M059J (cell line): ENCODE measurements at places on chromosomes 1 and 21. TPM values are rescaled to one million over a fixed set of nuclear protein-coding genes. Genes with fewer than 3 reads are reported as not detected.

DNA sequence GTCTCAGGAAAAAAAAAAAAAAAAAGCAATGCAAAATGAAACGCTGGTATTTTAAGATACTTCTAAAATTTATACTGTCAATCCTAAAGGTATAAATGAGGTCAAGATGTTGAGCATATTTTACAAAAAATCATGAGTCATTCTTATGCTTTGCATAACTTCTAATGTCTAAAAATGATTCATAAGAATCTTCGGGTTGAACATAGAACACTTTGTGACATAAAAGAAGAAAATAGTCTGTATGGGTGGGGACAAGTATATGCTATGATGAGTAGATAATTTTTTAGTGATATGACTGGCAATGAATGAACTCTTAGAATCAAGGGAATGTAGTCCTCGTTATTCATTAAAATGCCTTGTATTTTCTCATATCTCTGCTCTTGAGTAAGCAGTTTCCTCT is 416.9 kb upstream of the USP24 start:
- peak; percentile 39 for DNase-seq

DNA sequence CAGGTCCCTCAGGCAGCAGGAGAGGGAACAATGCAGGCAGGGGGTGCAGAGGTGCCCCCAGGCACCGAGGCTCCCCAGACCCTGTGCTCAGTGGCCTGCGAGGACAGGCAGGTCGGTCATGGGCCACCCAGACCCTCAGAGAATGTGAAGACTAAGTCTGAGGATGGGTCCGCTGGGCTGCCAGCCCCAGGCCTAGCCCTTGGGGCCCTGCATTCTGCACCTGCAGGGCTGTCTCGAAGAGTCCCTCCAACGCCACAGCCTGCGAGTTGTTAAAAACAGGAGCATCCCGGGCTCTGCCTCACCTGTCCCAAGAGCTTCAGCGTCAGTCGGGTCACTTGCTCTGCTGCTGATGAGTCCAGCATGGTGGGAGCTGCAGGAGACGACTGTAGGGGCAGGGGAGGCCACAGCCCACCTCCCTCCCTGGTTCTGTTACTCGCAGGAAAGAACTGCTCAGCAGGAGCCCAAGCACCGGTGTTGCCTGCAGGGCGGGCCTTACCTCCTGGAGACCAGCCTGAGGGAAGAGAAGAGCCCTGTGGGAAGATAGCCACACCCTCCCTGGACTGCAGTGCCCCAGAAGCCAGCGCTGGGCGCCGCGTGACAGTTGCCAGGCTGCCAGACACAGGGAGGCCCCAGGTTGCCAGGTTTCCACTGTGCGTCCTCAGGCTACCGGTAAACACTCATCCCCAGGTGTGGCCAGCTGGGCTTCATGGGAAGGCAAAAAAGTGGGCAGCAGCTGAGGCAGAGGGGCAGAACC is 5.8 kb downstream of the C21orf58 start:
- DNase-seq: peak; percentile 58

Gene AGMAT
- 1.3 and 2.6 TPM in 2 replicates for total RNA-seq

GRCh38 chr1:41394959-41395956 is 34.0 kb downstream of the FOXO6 start:
- DNase-seq: no peak

GRCh38 chr1:23751815-23752200 is 8.5 kb downstream of the ELOA start:
- no peak for DNase-seq

Gene AADACL3
- total RNA-seq: not detected in 2 replicates

GRCh38 chr21:16821588-16821987 is 691.3 kb upstream of the CXADR start:
- peak; percentile 12 for DNase-seq

Gene TDRD5
- total RNA-seq: not detected in 2 replicates

DNA sequence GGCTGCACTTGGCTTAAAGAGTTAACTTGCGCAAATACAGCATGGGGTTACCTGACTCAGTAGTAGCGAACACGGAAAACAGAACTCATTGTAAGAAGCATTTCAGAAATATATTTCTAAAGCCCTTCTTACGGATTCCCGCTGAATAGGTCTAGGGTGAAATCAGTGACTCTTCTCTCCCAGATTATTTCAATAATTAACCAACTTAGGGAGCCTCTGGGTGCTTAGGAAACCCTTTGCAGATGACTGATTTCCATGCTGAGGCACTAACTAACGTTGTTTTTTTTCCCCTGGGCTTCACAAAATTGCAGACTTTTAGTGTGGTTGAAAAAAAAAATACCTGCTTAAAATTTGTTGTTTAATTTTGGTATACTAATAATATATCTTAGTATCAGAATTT is 40.3 kb downstream of the BTG3 start:
- no peak for DNase-seq

Gene FOXJ3
- total RNA-seq: 22.0 and 31.9 TPM in 2 replicates

GRCh38 chr1:22747021-22747734 is 36.5 kb downstream of the EPHB2 start:
- DNase-seq: peak; percentile 96

Gene SLAMF6
- total RNA-seq: not detected in 2 replicates

Gene SEC16B
- total RNA-seq: 0.79 and 1.2 TPM in 2 replicates

GRCh38 chr1:198157847-198158725 is 1.3 kb downstream of the NEK7 start:
- peak; percentile 61 for DNase-seq

Gene CENPS
- total RNA-seq: 16.1 and 21.2 TPM in 2 replicates

GRCh38 chr1:229664133-229664689 is 38.2 kb downstream of the URB2 start:
- DNase-seq: peak; percentile 91

Gene CADM3
- total RNA-seq: 0.47 and 0.54 TPM in 2 replicates

Gene TUT4
- total RNA-seq: 12.7 and 22.3 TPM in 2 replicates

DNA sequence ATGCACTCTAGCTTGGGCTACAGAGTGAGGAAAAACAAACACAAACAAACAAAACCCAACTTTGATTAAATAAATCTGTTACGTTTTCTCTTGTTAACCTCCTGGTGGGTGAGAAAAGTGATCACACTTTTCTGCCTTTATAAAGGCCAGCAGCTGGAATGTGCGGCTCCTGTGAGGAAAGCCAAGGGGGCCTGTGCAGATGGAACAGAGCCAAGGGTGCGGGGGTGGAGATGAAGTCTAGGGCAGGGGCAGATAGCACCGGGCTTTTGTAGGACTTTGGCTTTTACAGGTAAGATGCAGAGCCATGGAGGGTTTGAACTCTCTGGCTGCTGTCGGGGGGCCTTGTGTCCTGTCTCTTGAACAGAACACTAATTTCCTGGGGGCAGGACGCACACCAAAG is 40.7 kb upstream of the GPR37L1 start:
- no peak for DNase-seq

GRCh38 chr1:186930238-186930637 is 101.5 kb downstream of the PLA2G4A start:
- DNase-seq: no peak
